HT-29 (cell line): ENCODE measurements at places on chromosomes 1 and 21. TPM values are rescaled to one million over a fixed set of nuclear protein-coding genes. Genes with fewer than 3 reads are reported as not detected.

WNT9A gene
- total RNA-seq = not detected in 2 replicates

TRIM63 gene
- 0.05 and 0.10 TPM in 2 replicates for total RNA-seq

GJA4 gene
- not detected in 2 replicates for total RNA-seq

PDC gene
- not detected in 2 replicates for total RNA-seq

HCRTR1 gene
- total RNA-seq = not detected in 2 replicates

TTC39A gene
- 26.3 and 36.3 TPM in 2 replicates for total RNA-seq

DNA sequence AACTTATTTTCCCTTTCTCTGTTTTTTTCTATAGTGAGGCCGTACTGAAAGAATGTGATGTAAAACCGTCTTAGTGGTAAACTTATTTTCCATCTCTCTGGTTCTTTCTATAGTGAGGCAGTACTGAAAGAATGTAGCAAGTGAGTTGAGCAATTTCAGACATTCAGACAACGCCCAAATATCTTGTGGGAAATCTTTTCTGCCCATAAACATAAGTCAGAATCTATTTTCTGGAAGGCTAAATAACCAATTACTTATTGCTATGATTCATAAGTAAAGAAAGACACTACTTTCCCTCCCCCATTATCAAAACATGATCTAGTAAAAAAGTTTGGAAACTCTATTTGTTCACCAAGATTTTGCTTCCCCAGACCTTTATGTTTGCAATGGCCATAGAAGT lies 18.8 kb upstream of the SCCPDH start:
- no peak for DNase-seq

DNA sequence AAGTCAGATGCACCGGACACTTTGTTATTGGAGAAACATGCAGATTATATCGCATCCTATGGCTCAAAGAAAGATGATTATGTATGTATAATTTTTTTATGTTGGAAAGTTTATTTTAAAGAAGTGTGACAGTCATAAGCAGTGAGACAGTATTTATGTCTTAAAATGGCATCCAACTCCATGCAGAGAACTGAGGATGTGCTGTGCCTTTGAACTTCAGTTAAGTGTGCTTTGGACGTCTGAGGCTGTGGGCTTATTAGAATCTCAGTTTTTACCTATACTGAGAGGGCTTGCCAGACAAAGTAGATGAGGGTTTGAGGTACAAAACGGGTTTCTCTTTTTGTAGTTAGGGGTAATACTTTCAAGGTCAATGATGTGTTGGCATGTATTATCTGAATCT lies 1.5 kb downstream of the RABGGTB start:
- no peak for DNase-seq

GRCh38 chr1:204003536-204003935 lies 69.4 kb upstream of the SOX13 start:
- DNase-seq = no peak

DNA sequence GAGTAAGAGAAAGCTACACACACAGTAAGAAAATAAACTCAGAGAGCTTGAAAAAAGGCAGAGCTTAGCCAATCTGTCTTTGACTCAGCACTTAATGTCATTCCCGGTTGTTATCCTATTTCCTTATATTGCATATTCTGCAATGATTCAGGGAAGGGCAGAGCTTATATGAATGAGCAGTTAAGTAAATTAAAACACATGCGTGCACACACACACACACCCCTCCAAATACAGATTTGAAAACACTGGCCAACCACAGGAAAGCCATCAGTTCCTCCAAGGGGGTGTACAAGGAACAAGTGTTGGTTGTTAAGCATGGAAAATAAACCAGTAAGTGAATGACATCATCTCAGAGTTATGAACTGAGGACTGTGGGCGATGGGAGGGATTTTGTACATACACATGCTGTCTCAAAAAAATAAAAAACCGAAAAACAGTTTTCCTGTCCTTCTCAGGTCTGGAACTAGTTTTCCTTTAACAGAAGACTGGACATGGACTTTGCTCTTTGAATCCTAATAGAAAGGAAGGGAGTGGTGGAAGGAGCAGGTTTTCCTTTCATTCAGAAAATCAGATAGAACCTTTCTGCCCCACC lies 1.0 kb downstream of the IQGAP3 start:
- peak; percentile 68 for DNase-seq

DNA sequence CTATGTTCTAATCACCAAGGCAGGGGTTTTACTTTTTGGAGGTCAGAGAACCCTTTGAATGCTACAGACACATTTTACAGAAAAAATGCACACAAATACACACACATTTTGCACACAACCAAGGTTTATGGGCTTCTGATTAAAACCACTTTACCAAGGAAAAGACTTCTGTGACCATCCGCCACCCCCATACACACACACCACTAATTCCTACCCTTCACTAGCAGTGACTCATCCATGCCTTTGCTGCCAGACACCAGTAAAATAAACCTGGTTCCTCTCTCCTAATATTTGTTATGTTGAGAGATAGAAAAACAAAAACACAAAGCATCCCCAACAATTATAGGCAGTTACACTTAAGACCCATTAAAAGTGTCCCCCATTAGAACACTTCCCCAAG lies 12.9 kb downstream of the PIGM start:
- DNase-seq = no peak

DNA sequence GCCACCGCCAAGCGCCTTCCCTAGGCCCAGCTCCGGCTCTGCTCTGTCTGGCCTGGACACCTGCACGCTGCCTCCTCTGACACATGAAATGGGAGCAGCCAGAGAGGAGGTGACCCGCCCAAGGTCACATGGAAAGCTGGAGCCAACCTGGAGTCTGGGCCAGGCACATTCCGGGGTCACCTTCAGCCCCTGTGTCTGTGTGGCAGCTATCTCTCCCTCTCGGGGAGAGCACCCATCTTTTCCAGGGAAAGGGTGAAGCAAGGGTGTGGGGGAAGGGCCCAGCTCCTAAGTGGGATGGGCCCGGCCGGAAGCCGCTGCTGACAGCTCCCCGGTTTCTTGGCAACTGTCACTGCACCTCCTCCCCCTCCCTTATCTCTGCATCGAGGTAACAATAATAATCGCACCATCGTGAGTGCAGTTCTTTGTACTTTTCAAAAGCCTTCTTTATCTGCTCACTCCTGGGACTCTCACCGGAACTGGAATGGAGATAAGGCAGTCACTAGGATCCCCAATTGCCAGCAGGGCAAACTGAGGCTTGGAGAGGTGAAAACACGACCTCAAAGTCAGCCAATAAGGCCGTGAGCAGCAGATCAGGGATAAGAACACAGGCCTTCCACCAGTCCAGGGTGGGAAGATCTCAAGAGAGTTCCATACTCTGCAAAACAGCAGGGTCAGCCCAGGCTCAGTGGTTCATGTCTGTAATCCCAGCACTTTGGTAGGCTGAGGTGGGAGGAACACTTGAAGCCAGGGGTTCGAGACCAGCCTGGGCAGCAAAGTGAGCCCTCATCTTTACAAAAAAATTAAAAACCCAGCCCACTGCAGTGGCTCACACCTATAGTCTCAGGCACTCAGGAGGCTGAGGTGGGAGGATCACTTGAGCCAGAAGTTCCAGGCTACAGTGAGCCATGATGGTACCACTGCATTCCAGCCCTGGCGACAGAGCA lies 36.9 kb downstream of the RAP1GAP start:
- DNase-seq = peak; percentile 83

DNA sequence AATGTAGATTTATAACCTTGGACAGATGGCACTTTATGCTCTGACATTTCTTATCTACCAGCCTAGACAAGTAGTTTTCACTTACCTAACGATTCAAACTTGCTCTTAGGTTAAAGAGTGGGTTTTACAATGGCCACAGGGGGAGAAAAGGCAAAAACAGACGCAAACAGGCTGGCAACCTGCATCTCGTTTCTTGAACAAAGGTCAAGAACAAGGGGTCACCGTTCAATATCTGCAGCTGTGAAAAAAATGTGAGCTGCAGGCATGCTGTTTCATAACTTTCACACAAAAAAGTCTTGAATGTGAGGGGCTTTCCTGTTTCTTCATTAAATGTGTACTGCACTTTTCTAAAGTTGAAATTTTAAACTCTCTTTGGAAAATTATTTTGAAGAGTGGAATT lies 49.4 kb downstream of the SYDE2 start:
- no peak for DNase-seq

GRCh38 chr1:101153692-101154091 lies 83.1 kb upstream of the S1PR1 start:
- no peak for DNase-seq

- no peak for DNase-seq
Observed at GRCh38 chr1:53345996-53346813, 18.3 kb upstream of the LRP8 start.

DNA sequence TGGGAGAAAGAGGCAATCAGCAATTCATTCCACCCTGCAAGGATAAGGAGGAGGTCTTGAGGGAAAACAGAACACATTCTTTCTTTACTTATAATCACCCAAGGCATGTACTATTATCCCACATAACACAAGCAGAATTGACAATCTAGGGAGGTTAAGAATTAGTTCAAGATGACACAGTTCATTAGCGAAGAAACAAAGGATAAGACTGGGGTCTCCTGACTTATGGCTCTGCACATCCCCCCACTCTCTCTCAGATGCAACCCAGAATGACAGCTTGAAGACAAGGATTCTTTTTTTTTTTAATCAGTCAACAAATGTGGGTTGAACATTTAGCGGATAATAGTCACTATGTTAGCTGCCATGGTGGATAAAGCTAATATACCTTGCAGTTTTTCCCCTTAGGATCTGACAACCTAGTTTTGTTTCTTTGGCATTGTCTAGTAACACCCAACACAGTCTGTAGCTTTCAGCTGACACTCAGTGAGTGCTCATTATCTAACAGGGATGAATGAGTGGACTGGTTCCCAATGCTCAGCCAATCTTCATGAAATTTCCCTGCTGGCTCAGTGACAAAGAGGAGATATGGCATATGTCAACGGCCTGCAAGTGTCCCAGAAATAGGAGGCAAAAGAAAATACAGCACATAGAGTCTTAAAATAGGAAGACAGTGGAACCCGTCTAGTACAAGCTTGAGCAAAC lies 35.1 kb downstream of the RXRG start:
- no peak for DNase-seq

- no peak for DNase-seq
Observed at GRCh38 chr21:16900685-16901084, 612.2 kb upstream of the CXADR start.

DNA sequence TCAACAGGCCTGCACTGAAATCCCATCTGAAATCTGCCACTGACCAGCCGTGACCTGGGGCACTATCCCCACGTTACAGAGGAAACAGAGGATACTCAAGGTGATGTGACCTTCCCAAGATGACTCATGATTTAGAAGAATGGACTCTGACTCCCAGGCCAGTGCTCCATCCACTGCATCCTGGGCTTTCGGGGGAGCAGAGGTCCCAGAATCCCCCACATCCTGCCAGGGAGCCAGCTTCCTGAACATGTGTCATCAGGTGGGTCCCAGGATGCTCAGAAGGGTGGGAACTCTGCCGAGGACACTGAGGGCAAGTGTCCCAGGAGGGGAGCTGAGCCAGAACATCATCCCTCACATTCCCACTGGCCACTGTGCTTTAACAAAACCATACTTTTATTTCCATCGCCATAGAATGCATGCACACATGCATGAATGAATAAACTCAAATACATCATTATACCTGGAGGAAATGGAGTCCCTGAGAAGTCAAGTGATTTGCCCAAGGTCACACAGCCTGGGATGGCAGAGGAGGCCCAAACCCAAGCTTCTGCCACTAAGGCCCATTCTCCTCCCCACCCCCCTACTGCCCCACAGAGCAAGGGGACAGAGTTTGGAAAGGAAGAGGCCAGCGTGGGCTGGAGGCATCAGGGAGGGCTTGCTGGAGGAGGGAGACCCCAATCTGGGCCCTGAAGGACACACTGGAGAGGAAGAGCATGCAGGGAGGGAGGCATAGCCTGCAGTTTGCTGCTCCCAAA lies 189.4 kb downstream of the MATN1 start:
- DNase-seq = no peak

DNA sequence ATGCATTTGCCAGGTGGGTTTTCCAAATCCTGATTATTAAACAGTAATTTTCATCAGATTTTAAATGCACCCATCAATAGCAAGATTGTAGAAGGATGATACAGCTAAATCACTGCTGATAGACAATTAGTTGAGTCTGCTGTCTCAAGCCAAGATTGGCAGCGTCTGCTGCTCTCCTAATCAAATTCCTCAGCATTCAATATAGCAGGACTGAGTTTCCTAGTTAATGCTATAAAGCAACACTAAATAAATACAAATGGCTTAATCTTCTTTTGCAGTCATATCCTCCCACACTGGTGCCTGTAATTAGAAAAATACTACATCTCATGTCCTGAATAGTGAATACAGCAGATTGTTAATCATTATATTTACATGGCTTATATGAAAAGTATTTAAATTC lies 1028.8 kb downstream of the ADGRL2 start:
- DNase-seq = no peak

DNA sequence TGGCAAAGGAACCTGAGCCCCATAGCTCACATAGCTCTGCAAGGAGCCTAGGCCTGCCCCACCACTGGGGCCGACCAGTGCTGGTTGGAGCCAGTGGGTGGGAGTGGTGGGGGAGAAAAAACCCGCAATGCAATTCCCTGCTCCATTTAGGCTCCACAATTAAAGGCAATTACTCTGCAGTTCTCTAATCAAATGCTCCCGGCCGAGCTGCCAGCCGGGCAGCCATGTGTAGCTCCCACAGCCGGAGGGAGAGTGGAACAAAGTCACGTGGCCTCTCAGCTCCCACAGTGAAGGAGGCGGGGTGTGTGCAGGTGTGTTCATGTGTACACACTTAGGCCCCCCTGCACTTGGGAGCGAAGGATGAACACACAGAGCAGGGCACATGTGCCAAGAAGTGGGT lies 81.6 kb downstream of the KIRREL1 start:
- DNase-seq = no peak

DNA sequence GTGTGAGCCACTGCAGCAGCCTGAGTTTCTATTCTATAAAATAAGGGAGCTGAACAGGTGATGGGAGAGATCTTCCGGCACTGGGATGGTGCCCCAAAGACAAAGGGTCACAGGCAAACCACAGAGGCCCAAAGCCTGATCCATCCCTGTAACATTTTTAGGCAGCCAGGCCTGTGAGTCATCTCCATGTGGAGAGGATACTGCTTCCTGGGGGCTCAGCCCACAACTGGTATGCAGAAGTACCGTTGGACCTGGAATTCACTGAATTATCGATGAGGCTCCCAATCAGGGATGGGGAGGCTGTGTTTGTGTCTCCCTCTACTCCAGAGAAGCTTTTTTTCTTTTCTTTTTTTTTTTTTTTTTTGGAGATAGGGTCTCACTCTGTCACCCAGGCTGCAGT lies 48.8 kb upstream of the WASF2 start:
- peak; percentile 58 for DNase-seq

DNA sequence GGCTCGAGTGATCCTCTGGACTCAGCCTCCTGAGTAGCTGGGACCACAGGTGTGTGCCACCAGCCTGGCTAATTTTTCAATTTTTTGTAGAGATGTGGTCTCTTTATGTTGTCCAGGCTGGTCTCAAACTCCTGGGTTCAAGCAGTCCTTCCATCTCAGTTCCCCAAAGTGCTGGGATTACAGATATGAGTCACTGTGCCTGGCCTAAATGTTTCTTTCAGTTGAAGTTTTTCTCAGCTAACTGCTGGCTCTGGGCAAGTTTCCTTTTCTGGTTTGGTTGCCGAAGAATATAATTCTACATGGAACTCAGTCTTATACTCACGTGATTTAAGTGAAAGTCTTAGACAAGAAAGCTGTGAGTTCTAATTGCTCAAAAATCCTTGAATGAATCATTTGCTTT lies 57.0 kb downstream of the SASS6 start:
- no peak for DNase-seq
